ENCODE measurements at places on chromosomes 2 and 18.

GRCh38 chr2:33425161-33425560 is 51.3 kb upstream of the RASGRP3 start:
- no peak for DNase-seq

GRCh38 chr2:164826293-164827243 is 15.1 kb downstream of the COBLL1 start:
- DNase-seq, result peak; percentile 21

GRCh38 chr2:62441421-62441820 is 64.6 kb downstream of the TMEM17 start:
- no peak for DNase-seq

DNA sequence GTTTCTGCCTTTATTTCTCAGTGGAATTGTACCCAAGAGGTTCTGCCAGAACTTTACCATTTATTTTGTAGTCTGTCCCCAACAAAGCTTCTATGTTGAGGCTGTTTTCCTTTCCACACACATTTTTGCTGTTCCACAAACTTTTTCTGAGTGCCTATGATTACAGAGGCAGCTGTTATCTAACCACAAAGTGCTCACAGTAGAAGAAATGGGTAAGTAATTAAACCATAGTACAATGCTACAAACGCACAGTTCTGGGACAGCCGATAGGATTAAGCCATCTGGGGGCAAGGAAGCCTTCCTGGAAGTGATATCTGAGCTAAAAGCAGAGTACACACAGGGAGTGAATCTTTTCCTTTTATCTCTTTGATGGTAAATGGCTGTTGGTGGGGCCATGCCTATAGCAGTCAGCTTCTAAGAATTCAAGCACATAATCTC is 3.9 kb upstream of the MGAT4A start:
- no peak for DNase-seq

- no peak for DNase-seq
Measured at GRCh38 chr2:52794581-52794980, 973.0 kb upstream of the CHAC2 start.

DNA sequence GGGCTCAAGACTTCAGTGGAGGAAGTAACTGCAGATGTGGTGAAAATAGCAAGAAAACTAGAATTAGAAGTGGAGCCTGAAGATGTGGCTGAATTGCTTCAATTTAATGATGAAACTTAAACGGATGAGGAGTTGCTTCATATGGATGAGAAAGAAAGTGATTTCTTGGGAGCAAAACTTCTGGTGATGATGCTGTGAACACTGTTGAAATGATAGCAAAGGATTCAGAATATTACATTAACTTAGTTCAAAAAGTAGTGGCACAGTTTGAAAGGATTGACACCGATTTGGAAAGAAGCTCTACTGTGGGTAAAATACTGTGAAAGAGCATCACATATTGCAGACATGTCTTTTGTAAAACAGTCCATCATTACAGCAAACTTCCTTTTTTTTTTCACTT is 638.0 kb downstream of the NYAP2 start:
- DNase-seq, result no peak

- DNase-seq, result no peak
Measured at GRCh38 chr18:25651553-25651952, 299.6 kb upstream of the ZNF521 start.

DNA sequence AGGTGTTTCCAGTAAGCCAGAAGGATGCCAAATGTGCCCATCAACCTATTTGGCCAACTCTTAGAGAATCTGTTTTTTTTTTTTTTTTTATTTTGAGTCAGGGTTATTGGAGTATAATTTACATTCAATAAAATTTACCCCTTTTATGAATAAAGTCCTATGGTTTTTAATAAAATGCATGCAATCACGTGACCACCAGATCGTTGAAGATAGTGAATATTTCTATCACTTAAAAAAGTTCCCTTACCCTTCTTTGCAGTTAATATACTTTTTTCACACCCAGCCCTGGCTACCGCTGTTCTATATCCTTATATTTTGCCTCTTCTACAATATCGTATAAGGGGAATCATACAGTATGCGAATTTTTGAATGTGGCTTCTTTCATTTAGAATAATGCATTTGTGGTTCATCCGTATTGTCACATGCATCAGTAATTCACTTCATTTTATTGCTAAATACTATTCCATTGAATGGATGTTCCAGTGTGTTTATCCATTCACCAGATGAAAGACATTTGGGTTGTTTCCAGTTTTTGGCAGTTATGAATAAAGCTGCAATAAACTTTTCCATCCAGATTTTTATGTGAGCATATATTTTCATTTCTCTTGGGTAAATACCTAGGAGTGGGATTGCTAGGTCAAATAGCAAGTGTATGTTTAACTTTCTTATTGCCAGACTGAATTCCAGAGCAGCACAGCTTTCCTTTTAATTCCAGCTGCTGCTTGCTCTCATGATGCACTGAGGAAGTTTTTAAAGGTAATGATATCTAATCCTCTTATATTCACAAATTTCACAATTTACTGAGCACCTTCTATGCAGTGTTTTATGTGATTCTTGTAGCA is 156.3 kb upstream of the NT5C1B start:
- DNase-seq, result no peak

DNA sequence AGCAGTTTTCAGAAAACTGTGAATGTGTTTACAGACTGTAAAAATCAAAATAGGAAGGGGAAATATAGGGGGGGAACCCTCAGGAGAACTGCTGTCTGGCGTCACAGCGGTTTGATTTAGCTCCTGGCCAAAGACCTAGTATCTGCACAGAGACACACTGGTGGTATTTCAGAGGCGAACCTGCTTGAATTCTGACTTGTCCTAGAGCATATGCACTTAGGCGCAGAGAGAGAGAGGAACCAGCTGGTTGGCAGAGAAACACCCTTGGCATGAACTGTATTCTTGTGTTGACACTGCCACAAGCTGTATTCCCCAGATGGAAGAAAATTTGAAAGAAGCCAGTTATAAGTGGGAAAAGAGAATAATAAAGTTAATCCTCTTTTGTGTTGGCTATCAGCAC is 506.5 kb upstream of the NRP2 start:
- no peak for DNase-seq

DNA sequence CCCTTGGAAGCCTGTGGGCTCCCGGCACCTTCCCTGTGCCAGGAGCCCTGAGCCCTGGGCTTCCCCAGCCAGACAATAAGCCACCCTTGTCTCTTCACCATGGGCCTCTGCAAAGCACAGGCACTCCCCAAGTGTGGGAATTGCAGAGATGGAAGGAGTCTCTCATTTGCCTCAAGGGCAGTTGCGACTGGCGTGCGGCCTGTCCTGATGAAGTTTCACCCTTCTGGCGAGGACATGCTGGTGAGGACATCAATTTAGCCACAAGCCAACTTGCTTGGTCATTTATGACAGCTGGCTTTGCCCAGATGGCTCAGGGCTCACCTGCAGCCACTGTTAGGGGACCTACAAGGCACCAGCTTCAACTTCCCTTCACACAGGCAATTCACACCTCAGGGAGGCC is 180.2 kb downstream of the ANAPC1 start:
- DNase-seq, result no peak

DNA sequence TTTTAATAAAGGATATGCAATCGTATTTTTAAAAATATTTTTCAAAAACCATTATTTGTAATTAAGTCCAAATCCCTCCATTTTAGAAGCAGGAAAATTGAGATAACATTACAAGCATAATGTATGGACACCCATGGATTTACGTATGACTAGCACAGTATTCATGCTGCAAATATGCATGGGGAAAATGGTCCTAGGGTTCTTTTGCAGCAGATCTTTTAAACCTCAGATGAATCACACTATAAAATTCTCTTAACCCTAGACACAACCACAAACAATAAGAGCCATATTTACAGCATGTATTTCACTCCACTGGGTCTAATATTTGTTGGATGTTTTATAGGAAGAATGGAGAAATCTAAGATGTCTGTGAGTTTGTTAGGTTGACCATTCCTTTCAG is 453.4 kb downstream of the TGIF1 start:
- no peak for DNase-seq

GRCh38 chr2:150572194-150572766 is 84.8 kb upstream of the RND3 start:
- DNase-seq, result no peak

GRCh38 chr2:172480301-172481218 is 53.2 kb downstream of the ITGA6 start:
- DNase-seq, result no peak

GRCh38 chr2:227477291-227477690 is 5.3 kb downstream of the AGFG1 start:
- no peak for DNase-seq

DNA sequence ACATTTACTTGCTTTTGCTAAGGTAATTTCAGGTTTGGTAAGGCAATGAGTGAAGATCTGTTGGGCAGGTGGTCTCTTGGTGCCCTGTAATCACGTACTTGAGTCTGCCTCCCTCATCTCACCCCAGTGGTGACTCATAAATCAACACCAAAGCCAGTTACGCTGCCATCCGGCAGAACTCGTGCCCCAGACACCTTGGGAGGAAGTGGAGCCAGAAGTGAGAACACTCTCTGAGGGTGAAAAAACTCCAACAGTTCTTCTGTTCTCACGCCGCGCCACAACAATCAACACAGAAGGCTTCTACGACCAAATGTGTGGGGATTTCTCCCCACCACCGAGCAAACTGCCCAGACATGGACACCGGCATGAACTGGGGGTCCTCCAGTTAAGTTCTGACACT is 206.2 kb downstream of the ARL4C start:
- DNase-seq, result peak; percentile 77

- DNase-seq, result peak; percentile 97
Measured at GRCh38 chr2:8090748-8091700, 590.8 kb upstream of the ID2 start.

DNA sequence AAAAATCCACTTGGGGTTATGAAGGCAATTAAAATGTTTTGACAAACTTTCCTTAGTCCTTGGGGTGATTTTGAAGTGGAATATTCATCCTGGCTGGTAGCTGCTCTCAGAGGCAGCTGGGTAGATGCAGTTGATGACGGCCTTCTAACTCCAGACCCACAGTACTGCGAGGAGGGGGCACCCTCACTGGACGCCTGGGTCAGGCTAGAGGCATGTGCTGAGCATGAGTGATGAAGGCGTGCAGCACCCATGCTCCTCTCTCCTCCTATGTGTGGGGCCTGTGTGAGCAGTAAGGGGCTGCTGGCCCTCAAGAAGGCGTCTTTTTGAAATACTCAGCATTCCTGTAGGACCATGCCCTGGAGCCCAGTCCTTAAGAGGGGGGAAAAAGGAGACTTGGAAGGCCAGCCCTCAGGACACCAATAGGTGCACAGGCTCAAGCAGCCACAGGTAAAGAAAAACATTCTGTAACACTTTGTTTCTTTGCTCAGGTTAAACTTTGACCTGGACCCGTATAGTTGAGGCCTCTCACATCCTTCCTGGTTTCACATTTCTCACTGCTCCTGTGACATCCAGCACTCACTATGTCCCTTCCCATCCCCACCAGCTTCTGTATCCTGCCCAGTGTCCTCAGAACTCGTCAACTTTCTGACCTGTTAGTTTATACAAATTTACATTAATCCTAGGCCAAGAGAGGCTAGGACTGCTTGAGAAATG is 64.4 kb downstream of the CD8B2 start:
- DNase-seq, result no peak

- DNase-seq, result peak; percentile 77
Measured at GRCh38 chr2:100246163-100247145, 75.8 kb downstream of the LONRF2 start.

DNA sequence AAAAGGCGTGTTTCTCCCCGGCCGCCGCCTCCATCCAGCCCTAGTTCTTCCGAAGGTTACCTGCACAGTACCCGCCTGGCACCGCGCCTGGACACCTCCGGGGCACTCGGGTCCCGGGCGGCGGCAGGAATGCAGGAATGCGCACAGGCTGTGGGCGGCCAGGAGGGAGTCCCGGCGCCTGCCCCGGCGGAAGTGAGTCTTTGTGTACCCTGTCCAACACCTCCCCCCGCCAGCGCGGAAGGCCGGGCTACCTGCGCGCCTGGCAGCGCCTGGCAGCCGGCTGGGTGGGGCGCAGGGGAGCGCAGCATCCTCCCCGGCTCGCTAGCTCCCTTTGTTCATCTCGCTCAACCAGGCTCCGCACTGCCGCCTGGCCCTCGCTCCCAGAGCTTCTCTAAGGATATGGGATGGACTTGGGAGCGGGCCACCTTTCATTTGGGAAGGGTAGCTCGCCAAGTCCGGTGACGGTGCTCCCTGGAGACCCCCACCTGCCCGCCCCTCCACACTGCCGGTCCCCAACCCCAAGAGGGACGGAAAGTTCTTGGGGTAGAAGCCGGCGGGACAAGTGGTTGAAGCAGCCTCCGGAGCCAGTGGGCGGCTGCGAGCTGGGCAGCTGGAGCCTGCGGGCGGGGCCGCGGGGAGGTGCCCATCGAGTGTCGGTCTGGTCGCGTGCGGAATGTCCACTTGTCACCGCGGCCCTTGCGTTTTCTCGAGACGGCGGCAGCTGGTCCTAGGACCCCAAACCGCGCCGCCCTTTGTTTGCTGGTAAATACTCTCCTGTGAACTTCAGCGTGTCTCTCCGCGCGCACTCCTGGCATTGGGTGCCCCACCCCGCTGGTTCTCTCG is 1.2 kb upstream of the ST6GAL2 start:
- DNase-seq, result no peak

GRCh38 chr2:28449488-28450395 is 46.1 kb upstream of the PLB1 start:
- peak; percentile 70 for DNase-seq

DNA sequence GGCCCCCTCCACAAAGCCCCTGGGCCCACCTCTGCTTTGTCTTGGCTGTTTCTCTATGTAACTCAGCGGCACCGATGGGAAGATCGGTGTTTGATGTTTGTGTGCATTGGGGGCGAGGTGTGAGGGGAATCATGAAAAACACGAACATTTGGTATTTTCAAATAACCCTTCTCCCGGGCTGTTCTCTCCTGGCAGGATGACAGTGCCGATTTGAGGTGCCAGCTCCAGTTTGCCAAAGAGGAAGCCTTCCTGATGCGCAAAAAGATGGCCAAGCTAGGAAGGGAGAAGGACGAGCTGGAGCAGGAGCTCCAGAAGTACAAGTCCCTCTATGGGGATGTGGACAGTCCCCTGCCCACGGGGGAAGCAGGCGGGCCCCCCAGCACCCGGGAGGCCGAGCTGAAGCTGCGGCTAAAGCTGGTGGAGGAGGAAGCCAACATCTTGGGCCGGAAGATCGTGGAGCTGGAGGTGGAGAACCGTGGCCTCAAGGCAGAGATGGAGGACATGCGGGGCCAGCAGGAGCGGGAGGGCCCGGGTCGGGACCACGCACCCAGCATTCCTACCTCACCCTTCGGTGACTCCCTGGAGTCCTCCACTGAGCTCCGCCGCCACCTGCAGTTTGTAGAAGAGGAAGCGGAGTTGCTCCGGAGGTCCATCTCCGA is 78.1 kb downstream of the MTCL1 start:
- DNase-seq, result no peak

DNA sequence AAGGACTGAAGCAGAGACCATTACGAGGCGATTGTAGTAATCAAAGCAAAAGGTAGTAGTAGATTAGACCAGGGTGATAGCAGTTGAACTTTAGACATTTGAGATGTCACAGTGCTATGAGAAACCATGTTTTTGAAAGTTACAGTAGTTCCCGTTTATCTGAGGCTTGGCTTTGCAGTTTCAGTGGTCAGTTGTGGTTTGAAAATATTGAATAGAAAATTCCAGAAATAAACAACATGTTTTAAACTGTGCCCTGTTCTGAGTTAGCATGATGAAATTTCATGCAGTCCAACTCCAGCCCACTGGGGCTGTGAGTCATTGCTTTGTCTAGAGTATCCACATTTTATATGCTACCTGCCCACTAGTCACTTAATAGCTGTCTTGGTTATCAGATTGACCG is 47.5 kb downstream of the ZNF638 start:
- DNase-seq, result no peak

Measured in suppressor macrophage treated with lipopolysaccharide for 4 hours (primary cell).